KBM-7 (cell line): ENCODE measurements at places on chromosomes 11 and 22.
A peak's percentile ranks its signal among the peaks of the same experiment; 100 is the strongest.

GRCh38 chr11:68373189-68373814 is 60.9 kb downstream of the LRP5 start:
- no peak for DNase-seq

DNA sequence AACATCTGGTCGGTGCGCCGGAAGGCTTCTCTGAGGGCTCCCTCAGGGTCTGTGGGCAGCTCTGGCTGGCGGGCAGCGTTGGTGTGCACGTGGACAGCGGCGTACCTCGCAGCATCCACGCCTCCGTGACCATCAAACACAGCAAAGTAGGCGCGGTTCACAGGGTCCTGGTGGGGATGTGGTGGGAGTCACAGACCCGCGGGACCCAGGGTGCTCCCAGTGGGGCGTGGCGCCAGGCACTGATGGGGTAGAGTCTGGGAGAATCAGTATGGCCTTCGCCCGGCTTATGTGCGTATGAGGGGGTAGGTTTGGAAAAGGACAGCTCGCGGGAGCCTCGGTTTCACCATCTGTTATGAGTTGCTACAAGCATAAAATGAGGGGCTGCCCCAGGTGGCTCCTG is 19.2 kb downstream of the PPM1F start:
- DNase-seq: no peak

DNA sequence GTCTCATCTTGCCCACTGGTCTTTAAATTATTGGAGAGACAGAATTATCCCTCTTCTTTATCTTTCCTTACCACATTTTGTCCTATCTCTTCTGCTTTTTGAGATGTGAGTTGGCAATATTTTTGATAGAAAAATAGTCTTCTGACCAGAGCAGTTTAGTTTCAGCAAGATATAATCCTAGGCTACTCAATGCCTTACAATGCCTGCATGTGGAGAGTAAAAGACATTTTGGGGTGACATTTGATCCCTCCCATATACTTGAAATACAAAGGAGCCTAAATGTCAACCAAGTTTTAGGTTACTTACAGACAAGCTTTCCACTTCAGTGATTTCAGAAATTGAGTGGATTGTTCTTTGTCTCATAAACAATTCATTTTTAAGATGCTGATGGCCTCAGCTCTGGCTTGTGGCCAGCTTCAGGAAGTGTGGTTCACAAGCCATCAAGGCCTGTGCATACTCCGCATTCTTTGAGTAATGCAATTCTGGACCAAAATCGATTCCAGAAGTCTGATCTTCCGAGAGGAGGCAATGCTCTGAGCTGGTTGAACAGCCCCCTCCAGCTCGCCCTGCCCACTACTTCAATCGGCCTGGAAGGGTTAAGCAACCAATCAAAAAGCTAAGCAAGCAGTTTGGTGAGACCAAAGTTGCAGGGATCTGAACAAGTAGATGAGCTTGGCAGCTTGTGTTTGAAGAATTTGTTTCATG is 274.4 kb downstream of the BLID start:
- no peak for DNase-seq

DNA sequence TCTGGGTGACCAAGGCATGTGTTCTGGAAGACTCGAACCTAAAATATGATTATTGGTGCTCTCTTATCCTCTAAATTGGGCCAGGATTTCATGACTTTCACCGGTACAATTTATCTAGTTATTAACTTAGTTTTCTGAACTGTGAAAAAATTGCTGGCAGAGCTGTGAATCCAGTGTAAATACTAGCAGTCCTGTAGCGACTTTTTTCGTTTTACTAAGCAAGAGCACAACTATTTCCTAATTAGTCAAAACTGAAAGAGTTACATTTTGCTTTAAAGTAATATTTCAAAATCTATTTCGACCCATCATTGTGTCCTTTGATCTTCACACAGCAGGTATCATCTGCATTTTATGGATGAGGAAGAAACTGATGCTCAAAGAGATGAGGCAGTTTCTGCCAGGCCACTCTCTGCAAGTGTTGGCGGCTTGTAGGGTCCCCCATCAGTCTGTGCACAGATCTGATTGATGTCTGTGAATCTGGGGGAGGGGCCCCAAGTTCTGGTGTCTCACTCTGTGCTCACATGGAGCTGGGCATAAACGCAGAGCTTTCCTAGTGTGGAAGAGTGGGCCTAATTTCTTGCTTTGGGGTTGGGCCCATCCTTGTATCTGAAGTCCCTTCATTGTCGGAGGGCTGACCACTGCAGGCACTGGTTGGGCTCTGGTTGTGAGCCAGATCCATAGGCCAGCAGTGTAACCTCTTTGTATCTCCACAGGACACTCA is 1.4 kb upstream of the TRMT2A start:
- no peak for DNase-seq

DNA sequence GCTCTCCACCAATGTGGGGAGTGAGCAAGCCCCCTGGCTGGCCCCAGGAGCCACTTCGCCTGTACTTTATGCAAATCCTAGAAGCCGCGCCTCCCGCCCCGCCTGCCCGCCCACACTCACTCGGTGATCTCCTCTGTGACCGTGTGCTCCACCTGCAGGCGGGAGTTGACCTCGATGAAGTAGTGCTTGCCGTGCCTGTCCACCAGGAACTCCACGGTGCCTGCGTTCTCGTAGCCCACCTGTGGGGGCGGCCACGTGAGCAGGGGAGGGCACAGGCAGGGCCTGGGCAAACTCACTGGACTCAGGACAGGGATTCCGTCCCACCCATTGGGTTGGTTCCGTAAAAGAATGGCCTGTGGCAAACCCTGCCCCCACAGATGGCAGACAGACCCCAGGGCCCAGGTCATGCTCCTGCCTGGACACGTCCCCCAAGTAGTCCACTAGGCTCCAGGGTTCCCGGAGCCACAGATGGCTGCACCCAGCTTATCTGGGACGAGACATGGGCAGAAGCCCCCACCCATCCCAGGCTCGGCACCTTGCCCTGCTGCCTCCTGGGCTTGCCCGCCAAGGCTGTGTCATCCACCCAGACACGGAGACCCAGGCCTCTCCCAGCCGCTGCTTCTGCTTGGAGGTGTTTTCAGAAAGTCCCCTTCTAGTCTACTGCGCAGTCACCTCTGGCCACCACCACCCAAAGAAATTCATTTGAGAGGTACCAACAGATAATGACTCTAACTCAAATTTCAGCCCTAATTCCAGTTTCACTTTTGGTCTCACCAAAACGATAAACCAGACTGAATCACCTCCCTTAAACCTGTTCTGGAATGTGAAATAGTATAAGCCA is 12.1 kb downstream of the LRFN4 start:
- DNase-seq: peak; percentile 60

GRCh38 chr11:111933872-111934271 is 3.3 kb upstream of the DIXDC1 start:
- DNase-seq: no peak

GRCh38 chr11:122199661-122200060 is 83.6 kb upstream of the BLID start:
- no peak for DNase-seq

DNA sequence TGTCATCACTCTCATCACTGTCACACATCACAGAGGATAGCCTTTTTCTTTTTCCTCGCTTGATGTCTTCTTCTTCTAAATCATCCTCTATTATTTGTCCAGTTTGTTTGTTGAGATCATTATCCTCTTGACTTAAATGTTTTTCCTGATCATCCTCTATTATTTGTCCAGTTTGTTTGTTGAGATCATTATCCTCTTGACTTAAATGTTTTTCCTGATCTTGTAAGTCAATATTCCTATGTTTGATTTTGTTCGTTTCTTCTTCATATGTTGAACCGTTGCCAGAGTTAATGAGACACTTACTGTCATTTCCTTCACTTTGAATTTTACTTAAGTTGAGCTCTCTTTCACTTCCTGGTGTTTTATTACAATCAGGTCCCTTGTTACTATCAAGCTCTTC is 5.6 kb downstream of the CCDC82 start:
- no peak for DNase-seq

- no peak for DNase-seq
These were observed 32.0 kb downstream of the OR5A2 start for GRCh38 chr11:59394186-59394585.

DNA sequence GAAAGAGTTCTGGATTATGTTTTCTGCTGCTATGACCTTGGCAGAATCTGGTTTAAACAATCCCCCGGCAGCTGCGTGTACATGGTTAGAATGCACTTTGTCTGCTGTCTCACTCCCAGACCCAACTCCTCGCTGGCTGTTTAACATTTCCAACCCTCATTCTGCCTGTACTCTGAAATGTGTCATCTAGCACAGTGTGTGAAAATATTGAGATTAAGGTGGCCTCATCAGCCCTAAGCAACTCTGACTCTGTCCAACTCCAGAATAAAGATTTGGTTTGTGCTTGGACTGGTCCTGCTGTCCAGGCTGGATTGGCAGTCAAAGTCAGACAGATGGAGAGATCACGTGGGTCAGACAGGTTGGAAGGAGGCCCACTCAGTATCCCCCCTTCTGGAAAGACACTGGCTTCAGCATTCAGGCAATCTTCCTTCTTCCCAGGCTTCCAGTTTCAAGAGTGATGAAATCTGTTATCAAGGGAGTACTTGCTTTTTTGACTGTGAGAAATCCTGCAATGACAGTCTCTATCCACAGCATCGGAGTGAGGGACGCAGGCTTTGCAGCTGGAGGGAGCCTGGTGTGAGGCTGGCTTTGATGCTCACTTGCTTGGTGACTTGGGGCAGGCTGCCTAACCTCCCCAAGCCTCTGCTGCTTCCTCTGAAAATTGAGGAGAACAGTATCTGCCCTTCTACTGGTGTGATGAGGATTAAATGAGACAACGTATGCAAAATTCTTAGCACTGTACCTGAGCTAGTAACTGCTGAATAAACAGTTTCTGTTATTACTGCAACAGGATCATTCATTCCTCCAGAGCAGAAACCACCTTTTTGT is 29.8 kb downstream of the ABTB2 start:
- no peak for DNase-seq

- no peak for DNase-seq
These were observed 30.2 kb downstream of the CLMP start for GRCh38 chr11:123164732-123165450.

DNA sequence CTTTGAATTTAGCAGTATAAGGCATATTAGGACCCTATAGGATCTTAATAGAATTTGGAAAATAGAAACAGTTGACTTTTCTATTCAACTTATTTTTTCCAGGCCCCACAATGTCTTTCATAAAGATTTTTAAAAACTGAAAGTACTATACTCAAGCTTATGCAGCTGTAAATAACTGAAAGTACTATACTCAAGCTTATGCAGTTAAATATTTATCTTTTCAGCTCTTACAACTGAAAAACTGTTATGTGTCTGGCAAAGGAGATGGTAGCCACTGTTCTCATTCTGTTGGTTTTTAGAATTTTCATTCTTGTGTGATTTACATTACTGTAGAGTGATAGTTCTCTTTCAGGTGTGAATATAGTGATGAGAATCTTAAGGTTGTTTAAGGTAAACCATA is 16.5 kb downstream of the HIPK3 start:
- no peak for DNase-seq

DNA sequence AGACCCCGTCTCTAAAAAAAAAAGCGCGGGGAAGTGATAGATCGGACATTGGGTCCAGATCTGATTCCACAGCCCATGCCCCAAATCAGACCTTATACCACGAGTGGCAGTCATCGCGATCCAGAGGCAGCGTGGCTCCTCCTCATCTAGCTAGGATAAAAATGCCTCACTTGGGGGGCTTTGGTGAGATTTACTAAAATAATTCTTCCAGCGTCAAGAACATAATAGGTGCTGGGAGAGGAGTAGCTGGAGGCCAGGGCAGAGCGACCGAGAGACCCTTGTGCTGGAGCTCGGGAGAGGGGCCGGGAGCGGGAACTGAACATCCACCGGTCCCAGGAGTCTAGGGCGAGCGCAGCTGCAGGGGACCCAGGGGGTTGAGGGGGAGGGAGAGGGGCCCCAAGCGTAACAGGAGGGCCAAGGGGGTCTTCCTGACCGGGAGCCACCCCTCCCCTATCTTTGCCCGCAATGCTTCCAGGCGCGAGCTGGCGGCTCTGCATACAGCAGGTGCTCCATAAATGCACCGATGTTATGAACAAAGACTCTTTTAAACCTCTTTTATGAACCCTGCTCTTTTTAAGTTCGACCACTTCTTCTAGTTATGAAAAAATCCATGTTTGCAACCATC is 823 bp upstream of the CPT1A start:
- no peak for DNase-seq

DNA sequence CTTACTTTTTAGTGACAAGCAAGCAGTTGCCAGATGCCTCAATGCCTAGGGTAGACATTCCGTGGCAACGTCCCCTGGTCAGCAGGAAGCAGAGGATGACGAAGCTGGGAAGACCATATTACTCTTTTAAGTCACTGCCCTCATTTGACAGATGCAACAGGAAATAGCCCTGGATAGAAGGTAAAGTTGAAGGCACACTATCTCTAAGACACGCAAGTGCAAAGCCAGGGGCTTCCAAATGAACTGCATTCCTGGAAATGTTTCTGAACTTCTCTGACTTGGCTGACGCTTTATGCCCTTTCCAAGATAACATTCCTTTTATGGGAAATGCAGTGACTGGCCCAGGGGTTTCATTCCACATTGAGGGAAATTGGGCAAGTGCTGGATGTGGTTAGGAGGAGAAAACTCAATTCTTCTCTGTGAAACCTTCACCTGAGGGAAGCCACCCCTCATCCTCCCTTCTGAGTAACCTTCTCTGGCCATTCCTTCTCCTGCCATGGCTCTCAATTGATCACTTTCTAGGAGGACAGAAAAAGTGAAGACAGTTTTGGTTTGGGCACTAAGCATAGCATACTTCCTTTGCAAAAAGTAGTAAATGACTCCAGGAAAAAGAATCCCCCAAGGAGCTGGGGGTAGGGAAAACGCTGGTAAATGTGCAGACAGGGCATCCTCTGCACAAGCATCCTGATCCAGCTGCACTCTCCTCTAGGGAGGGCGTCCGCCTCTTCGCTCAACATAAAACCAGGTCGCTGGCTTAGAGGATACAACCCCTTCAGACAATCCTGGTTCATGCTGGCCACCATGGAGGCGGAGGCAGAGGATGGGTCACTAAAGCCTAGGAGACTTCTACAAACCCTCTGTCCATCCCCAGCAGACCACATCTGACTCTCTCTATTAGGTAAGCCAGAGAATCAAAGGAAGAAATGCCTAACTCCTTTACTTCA is 14.5 kb downstream of the PCSK7 start:
- no peak for DNase-seq

DNA sequence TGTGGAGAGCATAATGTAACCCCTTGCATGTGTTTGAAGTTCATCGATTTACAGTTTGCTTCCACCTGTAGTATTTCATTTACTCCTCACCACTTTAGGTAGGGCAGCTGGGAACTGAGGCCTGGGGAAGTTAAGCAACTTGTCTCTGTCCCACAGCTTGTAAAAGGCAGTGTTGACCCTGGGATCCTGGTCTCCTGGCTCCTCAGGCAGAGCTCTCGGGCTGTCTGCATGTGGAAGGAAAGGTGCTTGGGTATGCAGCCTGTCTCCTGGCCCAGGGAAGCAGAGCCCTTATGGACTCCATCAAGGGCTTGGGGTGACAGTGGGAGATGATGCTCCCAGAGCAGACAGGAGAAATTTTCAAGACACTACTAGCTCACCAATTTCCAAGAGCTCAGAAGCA is 49.9 kb downstream of the TRIM29 start:
- DNase-seq: no peak

DNA sequence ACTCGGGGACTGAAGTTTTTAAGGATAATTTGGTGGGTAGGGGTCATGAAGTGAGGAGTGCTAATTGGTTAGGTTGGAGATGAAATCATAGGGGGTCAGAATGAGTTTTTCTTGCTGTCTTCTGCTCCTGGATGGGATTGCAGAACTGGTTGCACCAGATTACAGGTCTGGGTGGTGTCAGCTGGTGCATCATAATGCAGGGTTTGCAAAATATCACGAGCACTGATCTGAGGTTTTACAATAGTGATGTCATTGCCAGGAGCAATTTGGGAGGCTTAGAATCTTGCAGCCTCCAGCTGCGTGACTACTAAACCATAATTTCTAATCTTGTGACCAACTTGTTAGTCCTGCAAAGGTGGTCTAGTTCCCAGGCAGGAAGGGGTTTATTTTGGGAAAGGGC is 46.4 kb upstream of the CALCB start:
- DNase-seq: no peak
